ENCODE measurements at places on chromosomes 13 and 19.

DNA sequence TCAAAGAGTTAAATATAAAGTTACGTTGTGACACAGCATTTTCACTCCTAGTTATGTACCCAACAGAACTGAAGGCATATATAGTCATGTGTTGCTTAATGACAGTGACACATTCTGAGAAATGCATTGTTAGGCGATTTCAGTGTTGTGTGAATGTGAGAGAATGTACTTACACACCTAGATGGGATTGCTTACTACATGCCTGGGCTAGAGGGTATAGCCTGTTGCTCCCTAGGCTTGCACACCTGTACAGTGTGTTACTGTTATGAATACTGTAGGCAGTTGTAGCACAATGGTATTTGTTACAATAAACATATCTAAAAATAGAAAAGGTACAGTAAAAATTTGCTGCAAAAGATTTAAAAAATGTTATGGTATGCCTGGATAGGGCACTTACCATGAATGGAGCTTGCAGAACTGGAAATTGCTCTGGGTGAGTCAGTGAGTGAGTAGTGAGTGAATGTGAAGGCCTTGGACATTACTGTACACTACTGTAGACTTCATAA, 89.2 kb downstream of the DHRS12 start:
- no peak for DNase-seq
- no peaks in the 10 kb centered on the region for H3K36me3 ChIP-seq
- H3K27ac ChIP-seq: peak overlapping the region; percentile 39
- no peaks in the 10 kb centered on the region for H3K27me3 ChIP-seq

GRCh38 chr13:22357132-22357531, 686.3 kb downstream of the FGF9 start:
- no peaks in the 10 kb centered on the region for H3K4me1 ChIP-seq
- H3K27me3 ChIP-seq: no peaks in the 10 kb centered on the region
- no peak overlapping the region for H3K4me3 ChIP-seq

- H3K27me3 ChIP-seq: no peaks in the 10 kb centered on the region
- no peak overlapping the region for H3K4me3 ChIP-seq
- H3K27ac ChIP-seq: peak overlapping the region; percentile 92
- H3K36me3 ChIP-seq: no peaks in the 10 kb centered on the region
- H3K4me1 ChIP-seq: peaks cover 14% of the 10 kb centered on the region
Observed at GRCh38 chr13:50334944-50335343, 319.7 kb downstream of the KCNRG start.

DNA sequence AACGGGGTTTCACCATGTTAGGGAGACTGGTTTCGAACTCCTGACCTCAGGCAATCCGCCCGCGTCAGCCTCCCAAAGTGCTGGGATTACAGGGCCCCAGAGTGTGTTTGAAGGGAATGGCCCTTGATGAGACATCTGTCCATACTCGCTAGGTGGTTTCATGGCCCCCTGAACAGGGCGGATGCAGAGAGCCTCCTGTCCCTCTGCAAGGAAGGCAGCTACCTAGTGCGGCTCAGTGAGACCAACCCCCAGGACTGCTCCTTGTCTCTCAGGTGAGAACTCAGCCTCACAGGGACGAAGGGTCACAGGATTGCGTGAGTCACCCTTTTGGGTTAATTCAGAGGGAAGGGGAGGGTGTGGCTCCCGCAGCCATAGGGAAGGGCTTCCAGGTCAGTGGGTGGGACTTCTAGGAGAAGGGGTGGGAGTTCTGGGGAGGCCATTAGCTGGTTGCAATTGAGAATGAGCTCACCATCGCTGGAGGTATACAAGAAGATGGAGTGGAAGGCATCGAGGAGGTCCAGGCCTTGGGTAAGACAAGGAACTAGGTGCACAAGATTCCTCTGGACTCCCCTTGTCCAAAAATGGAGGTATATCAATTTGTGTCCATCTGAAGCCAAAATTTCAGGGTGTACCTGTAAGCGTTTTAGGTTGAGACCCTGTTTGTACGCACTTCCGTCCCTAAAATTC, 9.2 kb downstream of the SHD start:
- no peak overlapping the region for H3K4me3 ChIP-seq

DNA sequence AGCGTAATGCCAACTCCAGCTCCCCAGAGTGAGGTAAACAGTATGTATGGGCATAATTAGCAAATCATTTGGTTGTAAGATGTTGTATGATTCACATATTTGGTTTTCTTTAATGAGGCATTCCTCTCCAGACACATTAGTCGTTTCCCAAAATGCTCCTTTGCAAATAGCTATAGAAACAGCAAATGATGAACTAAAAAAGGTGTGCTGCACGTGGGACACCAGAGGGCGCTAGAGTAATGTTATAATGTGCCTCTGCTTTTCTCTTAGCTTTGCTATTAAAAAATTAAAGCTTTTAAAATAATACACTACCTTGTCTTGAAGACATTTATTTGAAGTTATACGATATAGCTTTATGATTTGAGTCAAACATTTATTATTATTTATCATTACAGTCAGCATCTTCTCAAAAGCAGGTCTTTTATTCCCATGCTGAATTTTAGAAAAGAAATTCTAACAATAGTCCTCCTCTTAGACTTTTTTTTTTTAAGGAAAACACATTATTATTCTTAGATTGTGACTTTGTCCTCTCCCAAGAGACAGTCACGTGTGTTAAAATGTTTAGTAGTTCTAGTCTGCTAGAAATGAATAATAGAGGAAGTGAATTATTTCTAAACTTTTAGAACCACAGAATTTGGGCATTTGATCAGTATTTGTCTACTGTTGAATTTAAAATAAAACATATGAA, 121.6 kb upstream of the FRY start:
- peak; percentile 82 for DNase-seq
- no peaks in the 10 kb centered on the region for H3K4me1 ChIP-seq
- no peak overlapping the region for H3K27ac ChIP-seq
- H3K36me3 ChIP-seq: no peaks in the 10 kb centered on the region
